ENCODE measurements at places on chromosomes 5 and 9. TPM values are rescaled to one million over a fixed set of nuclear protein-coding genes. Genes with fewer than 3 reads are reported as not detected.
A peak's percentile ranks its signal among the peaks of the same experiment; 100 is the strongest.

DNA sequence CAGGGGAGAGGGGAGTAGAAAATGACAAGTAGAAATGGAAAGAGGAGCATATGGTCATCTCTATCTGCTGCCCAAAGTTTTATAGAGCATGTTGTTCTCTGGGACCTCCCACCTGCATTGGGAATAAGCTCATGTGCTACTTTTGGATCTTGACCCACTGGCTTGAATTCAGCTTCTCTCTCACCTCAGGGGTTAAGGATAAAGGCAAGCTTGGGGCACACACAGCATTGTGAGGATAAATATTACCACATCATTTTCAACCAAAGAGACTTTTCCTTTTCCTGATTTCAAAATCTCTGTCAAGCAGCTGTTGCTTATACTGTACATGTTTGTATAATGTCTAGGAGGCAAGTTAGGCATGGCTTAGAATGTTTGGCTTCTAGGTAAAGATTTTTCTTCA lies 16.6 kb downstream of the ATP10B start:
- DNase-seq, result no peak

GRCh38 chr9:98678244-98678842 lies 30.4 kb downstream of the GABBR2 start:
- no peak for DNase-seq

DNA sequence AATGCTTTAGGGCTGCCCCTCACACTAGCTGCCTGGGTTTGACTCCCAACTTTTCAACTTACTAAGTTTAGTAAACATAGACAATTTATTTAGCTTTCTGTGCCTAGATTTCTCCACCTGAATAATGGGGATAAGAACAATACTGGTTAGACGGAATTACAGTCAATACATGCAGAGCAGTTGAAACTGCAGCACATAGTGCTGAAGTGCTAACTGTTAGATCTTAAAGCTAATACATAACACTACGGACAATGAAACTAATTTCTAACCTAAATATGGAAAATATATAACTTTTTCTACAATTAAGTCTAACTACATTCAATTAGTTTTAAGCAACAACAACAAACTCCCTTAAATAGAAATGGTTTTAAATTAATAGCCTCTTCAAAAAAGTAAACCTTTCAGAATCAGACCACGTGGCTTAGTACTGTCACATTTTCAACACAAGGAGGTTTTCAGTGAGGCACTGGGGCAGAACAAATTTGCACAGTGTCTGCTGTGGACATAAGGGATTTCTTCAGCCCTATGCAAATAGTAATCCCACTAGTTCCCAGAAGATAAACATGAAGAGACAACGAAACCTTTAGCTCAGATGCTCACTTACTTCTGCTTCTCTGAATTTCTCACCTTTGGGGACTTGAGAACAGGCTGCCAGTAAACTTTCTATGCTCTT lies 293.4 kb downstream of the EDIL3 start:
- no peak for DNase-seq

DNA sequence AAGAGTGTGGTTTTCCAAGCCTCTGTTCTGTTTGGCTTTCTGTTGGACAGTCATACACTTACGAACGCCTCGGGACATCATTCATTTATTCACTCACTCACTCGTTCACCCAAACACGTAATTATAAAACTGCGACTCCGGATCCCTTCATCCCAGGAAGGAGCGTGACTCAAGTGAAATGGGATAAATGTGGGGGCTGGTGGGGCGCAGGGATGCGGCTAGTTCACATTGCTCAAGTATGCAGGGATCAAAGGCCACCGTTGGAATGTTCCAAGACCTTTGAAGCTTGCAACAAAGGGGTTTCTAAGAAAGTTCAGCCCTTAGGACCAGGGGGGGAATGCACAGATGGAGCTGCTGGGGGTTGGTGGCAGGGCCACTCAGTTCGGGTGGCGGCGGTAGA lies 64.2 kb downstream of the CFAP77 start:
- peak; percentile 11 for DNase-seq

DNA sequence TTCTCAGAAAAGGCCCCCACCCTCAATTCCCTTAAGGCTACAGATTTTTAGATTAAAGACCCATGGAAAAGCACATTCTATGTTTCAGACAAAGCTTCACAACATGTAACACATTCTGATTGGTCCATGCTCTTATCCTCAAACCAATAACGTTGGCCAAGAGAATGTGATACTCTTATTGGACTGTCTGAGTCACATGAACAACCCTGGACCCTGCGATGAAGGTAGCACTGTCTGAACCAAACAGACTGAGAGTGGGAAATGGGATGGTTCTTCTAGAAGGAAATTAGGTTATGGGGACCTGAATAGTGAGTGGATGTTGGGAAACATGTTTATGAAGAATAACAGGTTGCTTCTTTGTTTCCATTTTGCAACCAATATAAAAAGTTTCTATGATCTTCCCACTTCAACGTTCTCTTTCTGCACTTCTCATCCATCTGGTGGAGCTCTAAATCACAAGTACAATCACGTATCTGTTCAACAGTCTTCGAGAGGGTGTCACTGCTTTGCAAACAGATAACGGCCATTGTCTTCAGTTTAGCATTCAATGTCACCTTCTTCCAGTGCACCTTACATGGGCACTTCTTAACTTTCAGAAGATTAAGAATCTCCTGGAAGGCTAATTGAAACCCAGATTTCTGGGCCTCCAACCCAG lies 81.6 kb downstream of the PTCH1 start:
- no peak for DNase-seq

- DNase-seq, result no peak
These were observed 6.3 kb downstream of the FOXD1 start for GRCh38 chr5:73442231-73442811.

DNA sequence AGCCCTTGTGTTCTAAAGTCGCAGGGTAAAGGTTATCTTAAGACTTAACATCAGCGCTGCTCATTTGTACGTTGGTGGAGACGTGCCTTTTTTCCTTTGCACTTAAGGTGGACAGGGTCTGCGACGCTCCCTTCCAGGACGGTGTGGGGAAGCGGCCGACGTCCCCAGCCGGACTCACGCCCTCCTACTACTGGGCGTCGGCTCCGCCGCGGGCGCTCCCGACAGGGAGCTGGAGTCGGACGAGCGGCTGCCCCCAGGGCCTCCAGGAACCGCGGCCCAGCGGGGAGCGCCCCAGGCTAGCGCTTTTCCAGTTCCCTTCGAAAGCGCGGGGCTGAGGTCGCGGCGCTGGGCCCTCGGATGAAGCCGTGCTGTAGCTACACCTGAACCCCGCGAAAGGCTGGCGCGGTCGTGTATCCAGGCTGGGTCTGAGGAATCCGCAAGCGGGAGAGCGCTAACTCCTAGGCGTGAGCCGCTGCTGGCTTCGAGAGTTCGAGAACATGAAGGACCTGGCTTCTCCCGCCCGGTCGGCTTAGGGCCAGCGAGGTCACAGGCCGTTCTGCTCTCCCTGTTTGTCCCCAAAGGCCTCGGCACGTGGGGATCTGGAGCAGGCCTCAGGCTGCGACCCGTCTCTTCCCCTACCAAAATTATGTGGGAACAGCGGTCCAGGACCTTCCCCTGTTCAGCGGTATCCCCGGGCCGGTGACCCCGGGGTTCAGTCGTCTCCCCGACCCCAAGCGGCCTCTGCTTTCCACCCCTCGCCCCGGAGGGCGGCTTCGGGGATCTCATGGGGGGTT lies 3.8 kb upstream of the DMRT3 start:
- no peak for DNase-seq

Gene FGD3
- total RNA-seq, result 0.20 TPM

Gene GARIN3
- total RNA-seq, result not detected

Gene LSM11
- total RNA-seq, result 5.1 TPM

Gene FBP2
- not detected for total RNA-seq

Gene CENPK
- total RNA-seq, result 18.5 TPM
